ENCODE measurements at places on chromosomes 12 and 14. TPM values are rescaled to one million over a fixed set of nuclear protein-coding genes. Genes with fewer than 3 reads are reported as not detected.

FITM1 gene
- total RNA-seq: 0.34 TPM

WNT1 gene
- not detected for total RNA-seq

SLC39A5 gene
- total RNA-seq: under 0.01 TPM

KICS2 gene
- 14.7 TPM for total RNA-seq

MANSC4 gene
- total RNA-seq: not detected

RPS26 gene
- 55.4 TPM for total RNA-seq

KLRB1 gene
- not detected for total RNA-seq

REM2 gene
- 0.14 TPM for total RNA-seq

ADIPOR2 gene
- 62.6 TPM for total RNA-seq

SLC35E3 gene
- total RNA-seq: 4.6 TPM

TRIM9 gene
- total RNA-seq: 0.64 TPM

FGD4 gene
- total RNA-seq: 27.7 TPM

DLGAP5 gene
- 0.07 TPM for total RNA-seq

WASHC4 gene
- 109 TPM for total RNA-seq

ING4 gene
- total RNA-seq: 11.6 TPM

KRT75 gene
- 0.78 TPM for total RNA-seq

RFX4 gene
- total RNA-seq: not detected

PTCSC3 gene
- not detected for total RNA-seq

PRH2 gene
- total RNA-seq: not detected

LIMA1 gene
- total RNA-seq: 203 TPM

CFL2 gene
- total RNA-seq: 21.2 TPM

HOXC4 gene
- not detected for total RNA-seq

ATP6V1D gene
- 108 TPM for total RNA-seq

RPS6KA5 gene
- total RNA-seq: 5.5 TPM

DEGS2 gene
- 1.2 TPM for total RNA-seq

CNTN1 gene
- total RNA-seq: 0.21 TPM

RPL10L gene
- not detected for total RNA-seq

DTX1 gene
- total RNA-seq: not detected

LRRC43 gene
- 0.28 TPM for total RNA-seq

GALNT8 gene
- not detected for total RNA-seq

CDK2 gene
- total RNA-seq: 8.3 TPM

OTOGL gene
- total RNA-seq: not detected

TGM1 gene
- 87.8 TPM for total RNA-seq

SOAT2 gene
- not detected for total RNA-seq

TEAD4 gene
- total RNA-seq: 5.9 TPM

IRAK3 gene
- total RNA-seq: 0.68 TPM

TMEM253 gene
- under 0.01 TPM for total RNA-seq

CCDC177 gene
- total RNA-seq: not detected

GARIN6 gene
- total RNA-seq: not detected

SPTSSA gene
- 20.2 TPM for total RNA-seq

LRP1-AS gene
- total RNA-seq: not detected

EPYC gene
- not detected for total RNA-seq

BBOF1 gene
- 1.7 TPM for total RNA-seq

PRPF39 gene
- total RNA-seq: 25.3 TPM

UBE3B gene
- total RNA-seq: 61.5 TPM

APOLD1 gene
- total RNA-seq: 4.1 TPM

CIDEB gene
- 2.8 TPM for total RNA-seq

TGFB3 gene
- 3.2 TPM for total RNA-seq

DPPA3 gene
- not detected for total RNA-seq

CBLN3 gene
- total RNA-seq: 2.5 TPM

CHGA gene
- under 0.01 TPM for total RNA-seq

CCDC198 gene
- not detected for total RNA-seq

All from nasal cavity respiratory epithelium epithelial cell of viscerocranial mucosa (primary cell).